ENCODE measurements at places on chromosomes 2 and 18. TPM values are rescaled to one million over a fixed set of nuclear protein-coding genes. Genes with fewer than 3 reads are reported as not detected.

The STAT1 gene
- total RNA-seq = 26.1 TPM

The CD207 gene
- total RNA-seq = 0.49 TPM

DNA sequence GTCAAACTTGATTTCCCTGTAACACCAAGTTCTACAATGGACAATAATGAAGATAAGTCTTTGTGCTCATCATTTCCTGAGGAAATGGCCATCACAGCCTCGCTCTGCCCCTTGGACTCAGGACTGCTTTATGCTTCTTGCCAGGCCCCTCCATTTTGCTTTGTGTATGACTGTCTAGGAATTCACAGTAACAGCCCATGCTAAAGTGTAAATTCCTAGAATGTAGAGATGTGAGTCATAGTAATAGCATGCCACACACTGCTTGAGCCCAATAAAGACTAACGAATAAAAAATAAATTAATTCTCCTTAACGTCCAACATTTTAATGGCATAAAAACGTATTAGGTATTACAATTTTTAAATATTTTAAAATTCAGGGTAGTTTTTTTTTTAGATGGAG, 226.5 kb downstream of the PID1 start:
- DNase-seq = no peak

The PLCL1 gene
- total RNA-seq = 25.4 TPM

DNA sequence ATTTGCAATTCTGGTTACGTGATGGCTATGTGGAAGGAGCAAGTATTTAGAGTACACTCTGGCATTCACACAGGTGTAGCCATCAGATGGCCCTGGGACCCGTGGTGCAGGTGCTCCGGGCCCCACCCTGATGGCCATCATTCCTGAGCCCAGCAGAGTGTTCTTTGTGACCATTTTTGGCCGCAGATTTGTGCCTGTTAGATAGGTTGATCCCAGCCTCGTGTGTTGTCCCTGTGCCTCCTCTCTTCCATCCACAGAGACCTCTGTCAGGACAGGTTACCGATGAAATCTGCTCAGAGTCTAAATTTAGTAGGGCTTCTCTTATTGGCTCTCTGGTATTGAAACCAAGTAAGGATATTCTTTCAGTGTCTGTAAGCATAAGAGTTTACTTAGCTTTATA, 33.9 kb downstream of the MAPRE2 start:
- DNase-seq = no peak

DNA sequence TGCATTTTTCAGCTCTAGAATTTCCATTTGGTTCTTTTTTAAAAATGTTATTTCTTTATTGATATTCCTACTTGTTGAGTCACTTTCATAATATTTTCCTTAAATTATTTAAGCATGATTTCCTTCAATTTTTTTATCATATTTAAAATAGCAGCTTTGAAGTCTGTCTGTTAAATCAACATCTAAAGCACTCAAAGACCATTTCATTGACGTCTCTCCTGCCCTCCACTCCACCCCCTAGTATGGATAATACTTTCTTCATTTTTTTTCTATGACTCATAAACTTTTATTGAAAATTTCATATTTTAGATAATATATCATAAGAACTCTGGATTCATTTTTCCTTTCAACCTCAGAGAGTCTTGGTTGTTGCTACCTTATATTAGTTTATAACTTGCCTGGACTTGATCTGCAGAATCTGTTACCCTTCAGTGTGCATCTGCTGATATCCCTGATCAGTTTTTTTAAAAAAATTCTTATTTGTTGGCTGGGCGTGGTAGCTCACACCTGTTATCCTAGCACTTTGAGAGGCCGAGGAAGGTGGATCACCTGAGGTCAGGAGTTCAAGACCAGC, 59.0 kb upstream of the ZNF396 start:
- DNase-seq = no peak

- DNase-seq = no peak
Observed at GRCh38 chr2:31066086-31066485, 72.2 kb downstream of the GALNT14 start.

The IL1R1 gene
- total RNA-seq = 22.4 TPM

DNA sequence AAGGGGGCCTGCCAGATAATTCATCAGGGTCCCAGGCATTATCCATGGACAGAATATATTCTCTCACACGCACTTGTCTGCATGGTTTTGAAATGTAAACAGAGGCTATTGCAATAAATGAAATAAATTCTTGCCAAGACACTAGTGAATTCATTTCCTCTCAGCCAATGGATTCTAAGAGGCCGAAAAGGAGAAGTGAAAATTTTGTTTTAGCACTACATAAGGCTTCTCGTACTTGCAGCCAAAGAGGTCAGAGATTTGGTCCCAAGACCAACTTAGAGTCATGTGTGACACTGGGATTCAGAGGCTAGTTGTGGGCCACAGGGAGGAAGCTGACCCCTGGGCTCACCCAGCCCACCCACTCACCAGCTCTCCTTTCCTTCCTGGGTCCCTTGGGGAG, 184.1 kb upstream of the GLI2 start:
- no peak for DNase-seq

DNA sequence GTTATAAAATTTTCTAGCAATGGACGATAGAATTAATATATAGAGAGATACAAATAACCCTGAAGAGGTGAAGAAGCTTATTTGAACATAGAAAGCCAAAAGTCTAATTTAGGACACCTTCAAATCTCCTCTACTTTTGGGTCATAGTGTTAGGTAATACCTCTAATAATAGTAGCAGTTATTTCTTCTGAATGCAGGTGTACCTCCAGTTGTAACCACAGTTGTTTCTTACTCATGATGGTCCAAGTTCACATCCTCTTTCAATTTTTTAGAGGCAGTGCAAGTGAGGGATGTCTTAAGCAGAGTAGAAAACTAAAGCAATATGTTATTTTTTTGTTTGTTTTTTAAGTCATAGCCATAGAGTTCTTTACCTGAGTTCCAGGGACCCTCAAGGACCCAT, 429.5 kb downstream of the CCDC85A start:
- DNase-seq = no peak

Measured in psoas muscle (tissue), 8 donors.